Aorta (tissue), 5 donors: ENCODE measurements at places on chromosomes 13 and 19. TPM values are rescaled to one million over a fixed set of nuclear protein-coding genes. Genes with fewer than 3 reads are reported as not detected.

Gene KASH5
- not detected for total RNA-seq

Gene MATK
- 1.9 TPM for total RNA-seq

Gene ERICH6B
- total RNA-seq: not detected

DNA sequence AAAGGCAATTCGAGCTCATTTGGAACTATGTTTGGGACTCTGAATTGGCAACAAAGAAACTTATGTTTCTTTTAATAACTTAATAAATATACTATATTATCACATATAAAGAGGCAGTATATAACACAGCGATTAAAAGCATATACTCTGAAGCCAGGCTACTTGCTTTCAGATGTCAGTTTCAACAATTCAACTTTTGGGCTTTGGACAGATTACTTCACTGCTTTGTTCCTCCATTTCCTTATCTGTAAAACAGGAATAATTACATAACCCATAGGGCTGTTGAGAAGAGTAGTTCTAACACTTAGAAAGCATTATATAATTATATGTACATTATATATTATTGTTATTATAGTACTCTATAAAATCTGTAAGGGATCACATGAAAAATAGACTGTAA lies 107.2 kb downstream of the EDNRB start:
- H3K27me3 ChIP-seq: no peaks in the 10 kb centered on the region
- no peak overlapping the region for H3K4me3 ChIP-seq
- no peaks in the 10 kb centered on the region for H3K36me3 ChIP-seq
- no peak overlapping the region for H3K27ac ChIP-seq

Gene ZNF99
- total RNA-seq: 0.19 TPM

GRCh38 chr13:30618930-30619279 lies 1.2 kb downstream of the USPL1 start:
- peaks cover 7% of the 10 kb centered on the region for H3K4me1 ChIP-seq
- no peaks in the 10 kb centered on the region for H3K27me3 ChIP-seq
- no peaks in the 10 kb centered on the region for H3K36me3 ChIP-seq
- no peak overlapping the region for H3K27ac ChIP-seq
- peak overlapping the region; percentile 65 for H3K4me3 ChIP-seq
